KBM-7 (cell line): ENCODE measurements at places on chromosomes 11 and 22.

DNA sequence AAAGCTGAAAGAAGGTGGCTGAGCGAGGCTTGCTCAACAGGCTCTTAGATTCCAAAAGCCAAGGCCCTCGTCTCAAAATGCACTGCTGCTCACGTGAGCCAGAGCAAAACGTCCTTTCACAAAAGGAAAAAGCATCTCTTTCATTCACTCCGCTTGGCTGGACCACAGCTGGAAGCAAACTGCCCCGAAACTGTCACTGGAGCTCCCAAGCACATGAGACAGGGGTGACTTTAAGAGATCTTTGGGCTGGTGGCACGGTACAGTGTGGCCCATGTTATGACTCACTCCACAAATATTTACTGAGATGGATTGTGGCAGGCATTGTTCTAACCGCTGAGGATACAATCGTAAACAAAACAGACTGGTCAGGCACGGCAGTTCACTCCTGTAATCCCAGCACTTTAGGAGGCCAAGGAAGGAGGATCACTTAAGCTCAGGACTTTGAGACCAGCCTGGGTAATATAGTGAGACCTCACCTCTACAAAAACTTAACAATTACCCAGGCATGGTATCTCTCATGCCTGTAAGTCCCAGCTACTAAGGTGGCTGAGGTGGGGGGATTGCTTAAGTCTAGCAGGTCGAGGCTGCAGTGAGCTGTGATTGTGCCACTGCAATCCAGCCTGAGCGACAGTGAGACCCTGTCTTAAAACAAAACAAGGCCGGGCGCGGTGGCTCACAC, 3.6 kb downstream of the PLA2G6 start:
- DNase-seq, result peak; percentile 60

GRCh38 chr11:64745189-64745520, 1.2 kb upstream of the RASGRP2 start:
- DNase-seq, result peak; percentile 90

- DNase-seq, result no peak
Observed at GRCh38 chr11:69446108-69446507, 35.4 kb upstream of the LINC01488 start.

DNA sequence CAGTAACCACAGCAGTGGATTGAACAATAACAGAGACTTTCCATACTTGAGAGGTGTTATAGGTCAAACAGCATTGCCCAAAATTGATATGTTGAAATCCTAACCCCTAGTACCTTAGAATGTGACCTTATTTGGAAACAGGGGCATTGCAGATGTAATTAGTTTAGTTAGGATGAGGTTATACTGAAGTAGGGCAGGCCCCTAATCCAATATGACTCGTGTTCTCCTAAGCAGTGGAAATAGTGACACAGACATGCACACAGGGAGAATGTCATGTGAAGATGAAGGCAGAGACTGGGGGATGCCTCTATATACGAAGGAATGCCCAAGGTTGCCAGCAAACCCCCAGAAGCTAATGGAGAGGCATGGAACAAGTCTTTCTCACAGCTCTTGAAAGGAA, 270.5 kb downstream of the TENM4 start:
- no peak for DNase-seq

GRCh38 chr11:129625930-129626329, 189.7 kb upstream of the TMEM45B start:
- DNase-seq, result no peak
